ENCODE measurements at places on chromosomes 5 and 9.

DNA sequence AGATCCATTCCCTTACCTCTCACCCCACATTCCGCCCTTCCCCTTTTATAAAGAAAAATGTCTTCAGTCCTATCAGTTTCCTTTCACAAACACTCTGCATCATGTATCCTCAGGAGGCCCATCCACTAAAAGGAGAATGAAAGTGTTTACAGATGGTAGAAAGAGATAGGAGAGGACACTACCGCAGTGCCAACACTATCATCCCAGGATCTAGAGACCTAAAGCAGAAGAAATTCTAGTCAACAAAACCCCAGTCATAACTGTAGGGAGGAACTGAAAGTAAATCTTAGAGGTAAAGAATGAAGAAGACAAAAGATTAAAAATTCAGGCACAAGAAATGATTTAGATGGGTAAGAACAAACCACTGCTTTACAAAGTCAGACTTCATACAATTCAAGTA lies 114.1 kb downstream of the MLLT3 start:
- no peak for DNase-seq

DNA sequence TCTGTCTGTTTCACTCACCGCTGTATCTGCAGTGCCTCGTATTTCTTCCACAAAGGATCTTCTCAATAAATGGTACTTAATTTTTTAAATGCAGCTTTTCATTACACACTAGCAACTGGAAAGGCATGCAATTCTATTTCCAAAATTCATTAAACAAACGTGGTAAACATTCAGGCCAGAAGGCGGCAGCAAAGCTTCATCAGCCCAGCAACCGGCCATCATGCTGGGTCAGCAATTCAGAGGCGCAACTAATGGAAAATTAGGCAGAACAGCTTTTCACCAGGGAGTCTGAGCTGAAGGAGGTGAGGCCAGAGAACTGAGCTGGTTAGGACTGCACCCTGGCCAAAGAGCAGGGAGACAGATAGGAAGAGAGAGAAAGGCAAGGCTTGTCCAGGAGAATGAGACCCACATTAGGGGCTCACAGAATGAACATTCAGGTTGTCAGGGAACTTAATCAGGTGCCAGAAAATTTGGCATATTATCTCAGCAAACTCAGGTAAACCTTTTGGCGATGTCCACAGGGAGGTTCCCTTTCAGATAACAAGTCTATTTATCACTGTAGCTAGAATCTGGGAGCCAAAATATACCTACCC lies 17.7 kb upstream of the RNF180 start:
- no peak for DNase-seq

GRCh38 chr5:158127536-158127935 lies 268.6 kb upstream of the CLINT1 start:
- DNase-seq = no peak

GRCh38 chr5:74534397-74535129 lies 106.0 kb downstream of the ENC1 start:
- DNase-seq = no peak

GRCh38 chr9:130956636-130957450 lies 17.8 kb upstream of the FIBCD1 start:
- no peak for DNase-seq

- DNase-seq = no peak
Observed at GRCh38 chr9:113278840-113279239, 3.4 kb downstream of the PRPF4 start.

DNA sequence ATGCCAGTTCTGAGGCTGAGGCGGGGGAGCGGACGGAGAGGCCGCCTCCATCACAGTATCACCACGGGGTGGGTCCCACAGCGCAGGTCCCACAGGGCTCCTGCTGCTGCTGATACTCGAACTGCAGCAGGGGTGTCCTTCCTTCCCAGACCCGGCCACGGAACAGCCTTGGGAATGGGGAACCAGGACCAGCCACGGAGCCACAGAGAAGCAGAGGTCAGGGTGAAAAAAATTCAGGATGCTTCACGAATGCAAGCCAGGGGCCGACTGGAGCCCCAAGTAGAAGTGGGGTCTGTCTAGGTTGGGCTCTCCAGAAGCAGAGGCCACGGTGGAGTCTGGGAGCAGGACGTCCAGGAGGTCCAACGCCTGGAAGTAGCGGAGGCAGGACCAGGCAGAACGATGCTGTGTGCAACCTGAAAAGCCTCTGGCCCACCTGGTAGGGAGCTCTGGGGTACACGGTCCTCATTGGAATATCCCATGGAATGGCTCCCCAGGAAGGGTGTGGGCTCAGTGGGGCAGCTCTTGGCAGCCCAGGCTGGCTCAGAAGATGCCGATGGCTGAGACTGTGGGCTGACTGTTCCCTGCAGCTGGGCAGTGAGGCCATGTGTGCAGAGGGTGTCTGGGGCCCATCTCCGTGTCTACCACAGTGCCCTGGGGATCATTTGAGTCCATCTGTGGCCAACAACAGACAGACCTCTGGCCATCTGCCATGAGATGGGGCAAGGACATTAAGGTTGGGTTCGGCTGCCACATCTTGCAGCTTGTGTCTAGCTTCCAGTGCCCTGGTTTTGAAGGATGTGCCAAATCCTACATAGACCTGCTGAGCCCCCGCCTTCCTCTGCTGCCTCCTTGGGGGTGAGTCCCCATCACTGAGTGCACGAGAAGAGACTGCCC lies 66.9 kb upstream of the FCN1 start:
- no peak for DNase-seq

- DNase-seq = no peak
Observed at GRCh38 chr9:83537331-83538171, 650 bp downstream of the FRMD3 start.

- DNase-seq = no peak
Observed at GRCh38 chr5:150063638-150064037, 22.7 kb downstream of the CSF1R start.

DNA sequence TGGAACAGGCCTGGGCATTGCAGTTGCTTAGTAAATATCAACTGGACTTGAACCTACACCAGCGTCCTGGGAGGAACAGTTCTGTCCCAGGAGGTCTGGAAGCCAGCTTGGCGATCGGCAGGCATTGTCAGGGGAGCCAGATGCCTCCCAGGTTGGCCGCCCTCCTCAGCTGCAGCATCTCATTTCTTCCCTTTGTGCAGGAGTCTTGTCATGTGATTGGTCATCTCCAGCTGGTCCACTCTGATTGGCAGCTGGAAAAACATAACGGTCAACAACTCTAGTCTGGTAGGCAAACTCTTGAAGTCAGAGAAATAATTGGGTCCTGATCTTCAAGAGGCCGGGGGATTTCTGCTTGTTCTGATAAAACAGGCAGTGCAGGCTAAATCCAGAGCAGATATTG lies 29.6 kb upstream of the NCS1 start:
- DNase-seq = no peak

- no peak for DNase-seq
Observed at GRCh38 chr5:153321478-153321877, 169.0 kb upstream of the GRIA1 start.
